ENCODE measurements at places on chromosomes 1 and 21. TPM values are rescaled to one million over a fixed set of nuclear protein-coding genes. Genes with fewer than 3 reads are reported as not detected.

Gene VHLL
- total RNA-seq = not detected

Gene LCE3E
- total RNA-seq = not detected

Gene SMCP
- not detected for total RNA-seq

Gene MAP1LC3C
- total RNA-seq = under 0.01 TPM

Gene FMO1
- not detected for total RNA-seq

Gene RAB7B
- total RNA-seq = 1.3 TPM

Gene EVA1C
- total RNA-seq = 5.8 TPM

Gene RCAN1
- total RNA-seq = 66.2 TPM

Gene CLDN17
- total RNA-seq = not detected

Gene VWA5B1
- total RNA-seq = not detected
